ENCODE measurements at places on chromosomes 3 and 15.

DNA sequence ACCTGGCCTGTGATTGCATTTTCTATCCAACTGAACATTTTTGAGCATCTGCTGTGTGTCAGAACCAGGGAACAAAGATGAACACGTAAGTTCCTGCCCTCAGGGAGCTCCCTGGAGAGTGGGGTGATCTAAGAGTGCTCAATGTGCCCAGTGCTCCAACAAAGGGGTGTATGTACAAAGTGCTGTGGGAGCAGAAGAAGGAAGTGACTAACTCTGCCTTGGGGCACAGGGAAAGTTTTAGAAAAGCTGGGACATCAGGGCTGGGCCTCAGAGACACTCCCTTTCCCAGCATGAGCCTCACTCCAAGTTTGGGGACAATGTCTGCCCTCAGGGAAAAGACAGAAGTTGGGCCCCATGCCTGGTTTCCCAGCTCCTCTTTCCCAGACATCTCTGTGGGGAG lies 27.6 kb upstream of the BNC1 start:
- DNase-seq: no peak

DNA sequence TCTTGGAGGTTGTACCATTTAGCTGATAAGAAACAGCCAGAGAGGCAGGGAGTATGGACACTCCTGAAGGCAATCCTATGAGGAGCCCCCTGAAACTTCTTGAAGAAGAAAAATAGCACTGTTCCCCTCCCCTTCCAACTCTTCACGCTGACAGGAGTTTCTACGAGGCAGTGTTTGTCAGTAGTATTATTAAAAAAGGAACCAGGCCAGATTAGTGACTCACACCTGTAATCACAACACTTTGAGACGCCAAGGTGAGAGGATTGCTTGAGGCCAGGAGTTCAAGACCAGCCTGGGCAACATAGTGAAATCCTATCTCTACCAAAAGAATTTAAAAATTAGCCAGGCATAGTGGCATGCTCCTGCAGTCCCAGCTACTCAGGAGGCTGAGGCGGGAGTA lies 38.7 kb downstream of the WWTR1 start:
- DNase-seq: no peak

GRCh38 chr3:186417791-186418190 lies 55.8 kb upstream of the DGKG start:
- peak; percentile 11 for DNase-seq

DNA sequence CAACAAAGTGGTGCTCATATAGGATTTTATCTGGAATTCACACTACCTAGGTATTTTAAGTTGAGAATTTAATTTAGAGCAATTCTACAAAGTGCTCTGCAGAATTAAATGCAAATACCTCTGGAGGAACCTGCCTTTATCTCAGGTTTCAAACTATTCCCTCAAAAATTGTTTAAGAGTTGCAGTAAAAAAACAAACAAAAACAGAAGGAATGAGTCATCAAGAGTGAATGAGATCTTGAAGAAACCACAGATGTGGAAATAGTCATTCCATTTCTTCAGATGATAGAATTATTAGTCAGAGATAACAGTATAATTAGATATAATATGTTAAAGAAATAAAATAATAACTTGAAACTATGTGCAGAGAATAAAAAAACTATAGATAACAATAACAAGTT lies 80.8 kb upstream of the SCN5A start:
- DNase-seq: peak; percentile 14

- no peak for DNase-seq
These were observed 14.5 kb downstream of the MESP2 start for GRCh38 chr15:89790661-89791060.

- DNase-seq: no peak
These were observed 115.3 kb downstream of the KCNH8 start for GRCh38 chr3:19263606-19264005.

- DNase-seq: no peak
These were observed 72.0 kb downstream of the CPN2 start for GRCh38 chr3:194279101-194279500.

- no peak for DNase-seq
These were observed 35.6 kb upstream of the RHCG start for GRCh38 chr15:89531796-89532537.

GRCh38 chr3:178703268-178703975 lies 167.2 kb downstream of the KCNMB2 start:
- no peak for DNase-seq

GRCh38 chr3:71581457-71582035 lies 2.0 kb downstream of the FOXP1 start:
- DNase-seq: no peak

GRCh38 chr3:135240426-135240825 lies 445.4 kb downstream of the EPHB1 start:
- DNase-seq: no peak

GRCh38 chr3:136838641-136839555 lies 20.0 kb downstream of the SLC35G2 start:
- no peak for DNase-seq

DNA sequence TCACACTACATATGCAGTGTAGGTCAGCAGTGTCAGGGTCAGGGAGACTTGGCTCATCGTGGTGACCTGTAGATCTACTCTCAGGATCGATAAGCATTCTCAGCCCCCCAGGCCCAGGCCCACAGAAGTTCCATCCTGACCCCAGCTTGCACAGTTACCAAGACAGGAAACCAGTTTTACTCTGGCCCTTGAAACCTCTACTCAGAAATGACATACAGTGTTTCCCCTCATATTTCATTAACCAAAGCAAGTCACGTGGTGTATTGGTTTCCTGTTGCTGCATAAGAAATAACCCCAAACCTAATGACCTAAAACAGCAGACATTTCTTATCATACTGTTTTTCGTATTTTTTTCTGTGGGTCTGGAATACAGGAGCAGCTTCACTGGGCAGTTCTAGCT lies 242.2 kb downstream of the SLCO3A1 start:
- no peak for DNase-seq

GRCh38 chr3:140610544-140610943 lies 67.3 kb upstream of the TRIM42 start:
- DNase-seq: no peak

- DNase-seq: no peak
These were observed 18.9 kb downstream of the VGLL4 start for GRCh38 chr3:11624704-11625375.

DNA sequence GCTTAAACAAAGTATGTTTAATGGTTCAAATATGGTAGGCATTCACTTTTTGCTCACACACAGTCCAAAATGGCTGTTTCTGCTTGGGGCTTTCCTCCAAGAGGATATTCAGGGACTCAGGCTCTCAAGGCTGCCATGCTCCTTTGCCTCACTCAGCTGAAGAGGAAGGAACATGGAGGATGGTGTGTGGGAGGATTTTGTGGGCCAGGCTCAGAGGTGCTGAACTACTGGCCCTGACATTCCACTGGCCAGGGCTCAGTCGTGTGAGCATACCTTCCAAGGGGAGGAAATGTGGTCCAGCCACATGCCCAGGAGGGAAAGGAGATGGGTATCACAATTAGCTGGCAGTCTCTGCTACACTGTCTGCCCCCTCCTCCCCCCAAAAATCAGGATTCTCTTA lies 8.7 kb downstream of the PXYLP1 start:
- no peak for DNase-seq

DNA sequence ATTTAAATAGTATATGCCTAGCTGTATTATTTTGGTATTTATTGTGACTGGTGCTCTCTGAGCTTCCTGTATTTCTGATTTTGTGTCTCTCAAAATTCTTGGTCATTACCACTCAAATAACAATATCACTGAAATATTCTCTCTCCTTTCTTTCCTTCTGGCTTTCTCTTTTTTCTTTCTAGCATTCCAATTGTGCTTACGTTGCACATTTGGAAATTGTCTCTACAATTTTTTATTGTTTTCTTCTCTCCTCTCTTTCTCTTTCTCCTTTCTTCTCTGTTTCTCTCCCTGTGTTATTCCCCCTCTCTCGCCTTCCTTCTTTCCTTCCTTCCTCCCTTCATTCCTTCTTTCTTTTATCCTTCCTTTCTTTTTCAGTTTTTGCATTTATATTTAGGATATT lies 89.6 kb upstream of the MCTP2 start:
- no peak for DNase-seq

DNA sequence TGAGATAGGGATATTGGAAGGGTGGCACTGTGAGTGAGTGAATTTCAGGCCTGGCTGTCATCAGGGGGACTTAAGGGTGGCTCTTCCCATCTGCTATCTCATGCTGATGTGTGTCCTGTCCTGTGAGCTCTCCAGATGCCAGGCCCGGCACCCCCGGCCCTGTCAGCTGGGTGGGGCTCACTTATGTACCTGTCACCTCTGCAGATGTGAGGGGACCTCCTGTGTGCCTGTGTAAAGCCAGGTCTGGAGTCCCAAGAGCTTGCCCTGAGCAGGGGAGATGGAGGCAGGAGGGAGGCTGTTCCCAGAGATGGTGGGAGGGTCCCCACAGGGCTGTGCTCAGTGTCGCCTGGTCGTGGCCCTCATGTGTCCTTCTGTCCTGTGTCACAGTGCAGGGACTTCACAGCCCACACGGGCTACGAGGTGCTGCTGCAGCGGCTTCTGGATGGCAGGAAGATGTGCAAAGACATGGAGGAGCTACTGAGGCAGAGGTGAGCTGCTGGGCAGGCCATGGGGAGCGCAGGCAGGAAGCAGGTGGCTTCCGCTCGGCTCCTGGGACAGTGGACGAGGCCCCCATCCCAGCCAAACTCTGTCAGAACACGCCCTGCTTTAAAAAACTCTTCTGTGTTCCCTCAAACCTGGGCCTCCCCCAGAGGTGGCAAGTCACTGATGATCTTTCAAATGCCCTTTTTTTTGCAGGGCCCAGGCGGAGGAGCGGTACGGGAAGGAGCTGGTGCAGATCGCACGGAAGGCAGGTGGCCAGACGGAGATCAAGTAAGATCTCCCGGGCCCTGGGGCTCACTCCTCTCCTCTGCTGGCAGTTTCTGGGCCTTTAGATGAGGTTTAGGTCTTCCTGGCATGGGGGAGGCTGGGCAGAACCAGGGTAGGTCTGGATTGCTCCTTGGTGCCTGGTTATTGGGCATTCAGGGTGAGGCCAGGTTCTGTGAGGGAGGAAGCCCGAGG lies 23.1 kb downstream of the PSTPIP1 start:
- no peak for DNase-seq

DNA sequence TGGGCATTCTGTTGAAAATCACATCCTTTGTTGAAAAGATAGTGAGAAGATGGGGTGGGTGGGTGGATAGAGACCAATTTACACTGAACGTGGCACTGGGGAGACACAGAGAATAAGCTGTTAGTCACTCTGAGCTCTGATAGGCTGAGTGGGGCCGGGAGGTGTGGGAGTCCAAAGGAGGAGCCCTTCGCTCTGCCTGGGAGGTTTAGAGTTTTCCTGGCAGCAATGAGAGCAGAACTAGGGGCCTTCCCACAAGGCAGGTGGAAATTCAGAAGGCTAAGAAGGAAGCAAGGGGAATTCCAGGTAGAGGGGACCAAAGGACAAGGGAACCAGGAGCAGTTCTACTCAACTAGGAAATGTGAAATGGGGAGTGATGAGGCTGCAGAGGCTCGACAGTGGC lies 272.7 kb downstream of the RPLP1 start:
- no peak for DNase-seq

- peak; percentile 69 for DNase-seq
These were observed 143.4 kb upstream of the RASGRP1 start for GRCh38 chr15:38707802-38708671.
